ENCODE measurements at places on chromosomes 4 and X.

- DNase-seq = no peak
Measured at GRCh38 chr4:40327340-40327739, 7.8 kb upstream of the CHRNA9 start.

DNA sequence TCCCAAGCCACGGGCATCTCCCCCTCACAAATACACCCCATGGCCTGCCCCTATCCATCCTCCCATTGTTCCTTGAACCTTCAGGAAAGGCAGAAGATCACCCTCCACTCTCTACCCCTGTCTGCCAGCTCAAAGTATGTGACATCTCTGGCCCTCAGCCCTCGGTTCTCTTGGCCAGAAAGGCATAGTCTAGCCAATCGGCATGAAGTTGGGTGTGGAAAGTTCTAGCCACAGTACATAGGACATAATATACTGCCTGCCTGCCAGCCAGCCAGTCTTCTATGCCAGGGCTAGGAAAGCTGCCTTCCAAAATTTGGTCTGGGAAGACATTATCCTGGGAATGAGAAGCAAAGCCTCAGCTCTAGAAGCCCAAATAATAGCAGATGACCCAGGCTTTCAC, 3.2 kb upstream of the PLP1 start:
- no peak for DNase-seq

GRCh38 chr4:15002659-15003400, 549 bp downstream of the CPEB2 start:
- no peak for DNase-seq

DNA sequence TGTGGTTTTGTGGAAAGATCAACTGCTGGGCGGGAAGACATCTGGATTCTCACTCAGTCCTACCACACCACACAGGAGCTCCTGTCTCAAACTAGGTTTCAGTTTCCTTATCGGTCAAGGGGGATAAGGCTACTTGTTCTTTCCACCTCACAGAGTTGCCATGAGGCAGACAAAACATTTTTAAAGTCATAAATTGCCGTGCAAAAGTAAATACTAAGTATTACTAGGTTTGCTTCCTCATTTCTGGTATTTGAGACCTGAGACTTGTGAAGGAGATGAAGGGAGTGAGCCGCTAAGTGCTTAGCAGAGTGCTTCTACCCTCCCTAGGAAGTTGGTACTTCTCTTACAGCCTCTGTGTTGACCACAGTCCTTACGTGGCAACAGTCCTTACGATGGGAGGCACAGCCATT, 1.5 kb downstream of the LAP3 start:
- no peak for DNase-seq

- DNase-seq = no peak
Measured at GRCh38 chr4:81896936-81897335, 425.2 kb upstream of the RASGEF1B start.

DNA sequence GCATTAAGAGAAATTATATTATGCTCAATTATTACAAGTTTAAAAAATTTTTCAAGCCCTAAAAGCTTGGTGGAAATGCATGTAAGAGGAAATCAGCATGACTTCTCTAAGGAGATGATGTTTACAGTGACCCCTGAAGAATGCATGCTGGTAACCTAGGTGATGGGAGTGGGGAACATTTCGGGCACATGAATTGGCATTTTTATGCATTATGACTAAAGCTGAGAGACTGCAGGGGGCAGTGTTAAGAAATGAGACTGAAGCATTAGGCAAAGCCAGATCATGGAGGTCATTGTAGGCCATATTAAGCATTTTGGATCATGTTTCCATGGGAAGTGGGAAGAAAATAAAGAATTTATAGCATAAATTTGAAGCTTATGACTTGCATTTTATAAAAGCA, 421.3 kb downstream of the FAT4 start:
- no peak for DNase-seq

GRCh38 chrX:38452603-38453002, 100.2 kb downstream of the OTC start:
- DNase-seq = peak; percentile 20

GRCh38 chr4:121353213-121353612, 27.6 kb downstream of the QRFPR start:
- no peak for DNase-seq

DNA sequence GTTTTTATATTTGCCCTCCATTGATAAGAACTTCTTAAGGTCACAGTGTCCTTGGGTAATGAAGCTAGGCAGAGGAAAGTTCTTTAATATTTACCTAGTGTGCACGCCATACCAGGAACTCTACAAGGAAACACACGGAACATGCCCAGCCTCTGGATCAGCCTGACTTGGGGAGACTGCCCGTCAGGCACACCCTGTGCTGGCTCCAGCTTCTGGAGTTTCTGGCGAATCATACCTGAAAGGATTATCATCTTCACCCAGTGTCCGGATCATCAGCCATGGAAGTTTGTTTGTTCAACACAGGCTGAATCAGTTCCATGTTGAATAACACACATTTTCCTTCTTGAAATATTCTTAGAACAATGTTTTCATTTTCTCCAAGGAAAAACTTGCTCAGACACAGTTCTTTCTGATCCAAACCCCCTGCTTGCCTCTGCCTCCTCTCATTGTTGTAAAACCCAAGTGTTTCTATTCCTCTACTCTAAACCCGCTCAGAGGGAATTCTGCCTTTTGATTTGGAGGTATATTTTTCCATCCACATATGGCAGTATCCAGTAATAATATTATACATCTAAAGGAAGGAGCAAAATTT, 176.7 kb downstream of the SHROOM3 start:
- no peak for DNase-seq

GRCh38 chrX:113370006-113370405, 529.4 kb upstream of the AMOT start:
- DNase-seq = no peak

- DNase-seq = no peak
Measured at GRCh38 chrX:153828723-153829548, 1.4 kb downstream of the PDZD4 start.

DNA sequence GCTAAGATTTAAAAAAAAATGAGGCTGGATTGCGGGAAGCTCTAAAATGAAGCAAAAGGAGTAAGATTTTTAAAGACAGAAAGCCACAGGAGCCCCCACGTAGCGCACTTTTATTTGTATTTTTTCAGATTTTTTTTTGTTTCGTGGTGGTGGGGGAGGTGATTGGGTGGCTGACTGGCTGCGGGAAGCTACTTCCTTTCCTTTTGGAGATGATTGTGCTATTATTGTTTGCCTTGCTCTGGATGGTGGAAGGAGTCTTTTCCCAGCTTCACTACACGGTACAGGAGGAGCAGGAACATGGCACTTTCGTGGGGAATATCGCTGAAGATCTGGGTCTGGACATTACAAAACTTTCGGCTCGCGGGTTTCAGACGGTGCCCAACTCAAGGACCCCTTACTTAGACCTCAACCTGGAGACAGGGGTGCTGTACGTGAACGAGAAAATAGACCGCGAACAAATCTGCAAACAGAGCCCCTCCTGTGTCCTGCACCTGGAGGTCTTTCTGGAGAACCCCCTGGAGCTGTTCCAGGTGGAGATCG, 908 bp downstream of the PCDH10 start:
- no peak for DNase-seq

DNA sequence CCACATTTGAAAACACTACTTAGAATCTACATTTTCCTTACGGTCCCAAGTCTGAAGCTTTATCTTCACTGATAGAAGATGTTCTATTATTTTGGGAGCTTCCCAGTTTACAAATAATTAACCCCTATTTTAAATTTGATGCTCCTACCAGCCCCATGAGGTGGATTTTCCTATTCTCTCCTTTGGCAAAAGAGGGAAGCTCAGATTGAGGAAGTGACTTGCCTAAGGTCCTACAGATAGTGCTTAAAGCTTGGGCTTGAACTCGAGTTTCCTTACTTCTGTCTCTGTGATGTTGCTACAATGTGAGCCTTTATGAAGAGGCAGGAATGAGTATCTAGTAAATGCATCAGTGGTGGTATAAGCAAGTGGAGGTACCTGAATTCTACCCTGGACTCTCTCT, 27.5 kb downstream of the HEPH start:
- no peak for DNase-seq
